ENCODE measurements at places on chromosomes 2 and 18.

- no peak for DNase-seq
Observed at GRCh38 chr2:30522421-30522820, 75.4 kb downstream of the LCLAT1 start.

DNA sequence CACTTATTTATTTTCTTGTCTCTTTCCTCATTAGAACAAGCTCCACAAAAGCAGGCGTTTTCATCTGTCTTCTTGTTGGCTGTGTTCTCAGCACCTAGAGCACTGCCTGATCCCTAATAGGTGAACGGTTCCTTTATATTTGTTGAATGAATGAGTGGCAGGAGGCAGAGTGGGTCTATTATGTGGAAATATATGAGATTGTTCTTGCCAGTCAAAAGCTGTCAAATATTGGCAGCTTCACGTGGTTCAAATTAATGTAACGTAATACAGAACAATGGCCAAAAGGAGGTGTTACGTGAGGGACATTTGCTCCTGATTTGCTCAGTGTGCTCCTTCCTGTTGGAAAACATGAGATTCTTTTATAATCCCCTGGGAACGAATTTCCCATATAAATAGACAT, 8.5 kb upstream of the ARHGAP25 start:
- DNase-seq = no peak

DNA sequence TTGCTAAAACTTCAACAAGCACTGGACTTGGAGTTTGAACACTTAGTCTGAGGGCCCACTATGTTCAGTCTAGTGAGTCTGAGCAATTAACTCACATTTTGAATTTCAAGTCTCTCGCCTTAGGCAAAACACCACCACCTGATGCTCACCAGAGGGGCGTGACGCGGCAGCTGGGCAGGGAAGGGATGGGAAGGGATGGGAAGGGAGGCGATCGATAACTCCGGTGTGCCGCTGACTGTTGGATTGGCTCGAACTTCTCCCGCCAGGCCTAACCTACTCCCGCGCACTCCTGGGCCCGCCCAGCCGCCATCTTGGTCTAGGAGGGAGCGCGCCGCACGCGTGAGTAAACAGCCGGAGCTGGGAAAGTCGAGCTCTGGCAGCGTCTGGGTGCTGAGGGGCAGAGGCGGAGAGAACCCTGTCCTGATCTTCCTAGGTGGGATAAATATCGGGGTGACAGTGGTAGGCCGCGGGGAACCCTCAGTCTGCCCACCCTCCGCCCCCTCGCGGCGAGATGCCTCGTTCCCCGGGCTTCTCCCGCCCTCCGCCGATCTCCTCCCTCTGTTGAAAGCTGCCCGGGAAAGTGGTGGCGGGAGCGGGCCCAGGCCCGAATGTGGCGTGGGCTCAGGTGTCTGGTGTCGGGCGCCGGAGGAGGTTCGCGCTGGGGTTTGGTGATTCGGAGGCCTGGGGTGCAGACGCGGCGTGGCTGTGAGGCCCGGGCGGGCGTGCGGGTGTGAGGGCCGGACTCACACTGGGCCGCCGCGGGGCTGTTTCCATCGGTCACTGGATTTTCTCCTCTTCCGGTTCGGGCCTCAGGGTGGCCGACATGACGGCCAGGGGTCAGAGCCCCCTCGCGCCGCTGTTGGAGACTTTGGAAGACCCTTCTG, at the start of gene RIF1:
TSS of gene RIF1 (plus strand) at position 302 of the 884 bp plus-strand sequence. CDS start at position 824, 522 bp downstream.
- DNase-seq = peak; percentile 62

DNA sequence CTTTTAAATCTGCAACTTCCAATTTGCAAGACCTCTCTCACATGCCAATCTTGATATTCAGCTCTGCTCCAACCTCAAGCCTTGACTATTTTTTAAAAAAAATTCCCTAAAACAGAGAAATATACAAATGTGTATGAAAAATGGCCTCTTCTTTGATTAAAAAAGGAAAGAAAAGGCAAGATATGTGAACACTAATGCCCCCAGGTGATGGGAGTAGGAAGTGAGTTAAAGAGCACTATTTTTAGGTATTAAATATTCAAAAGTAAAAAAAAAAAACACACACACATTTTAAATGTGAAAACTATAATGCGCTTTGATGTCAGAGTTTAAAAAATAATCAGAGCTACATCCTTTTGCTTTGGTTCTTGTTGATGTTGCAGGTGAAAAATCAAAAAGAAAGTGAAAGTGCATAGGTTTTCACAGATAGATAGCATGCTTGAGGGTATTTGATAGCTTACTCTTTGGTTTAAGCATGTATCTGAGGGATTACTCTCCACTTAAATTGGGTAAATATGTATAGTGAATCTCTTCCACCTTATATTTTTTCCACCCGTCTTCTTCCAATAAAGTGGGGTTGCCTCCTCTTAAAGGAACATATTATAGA, 406.0 kb upstream of the POU3F3 start:
- no peak for DNase-seq

DNA sequence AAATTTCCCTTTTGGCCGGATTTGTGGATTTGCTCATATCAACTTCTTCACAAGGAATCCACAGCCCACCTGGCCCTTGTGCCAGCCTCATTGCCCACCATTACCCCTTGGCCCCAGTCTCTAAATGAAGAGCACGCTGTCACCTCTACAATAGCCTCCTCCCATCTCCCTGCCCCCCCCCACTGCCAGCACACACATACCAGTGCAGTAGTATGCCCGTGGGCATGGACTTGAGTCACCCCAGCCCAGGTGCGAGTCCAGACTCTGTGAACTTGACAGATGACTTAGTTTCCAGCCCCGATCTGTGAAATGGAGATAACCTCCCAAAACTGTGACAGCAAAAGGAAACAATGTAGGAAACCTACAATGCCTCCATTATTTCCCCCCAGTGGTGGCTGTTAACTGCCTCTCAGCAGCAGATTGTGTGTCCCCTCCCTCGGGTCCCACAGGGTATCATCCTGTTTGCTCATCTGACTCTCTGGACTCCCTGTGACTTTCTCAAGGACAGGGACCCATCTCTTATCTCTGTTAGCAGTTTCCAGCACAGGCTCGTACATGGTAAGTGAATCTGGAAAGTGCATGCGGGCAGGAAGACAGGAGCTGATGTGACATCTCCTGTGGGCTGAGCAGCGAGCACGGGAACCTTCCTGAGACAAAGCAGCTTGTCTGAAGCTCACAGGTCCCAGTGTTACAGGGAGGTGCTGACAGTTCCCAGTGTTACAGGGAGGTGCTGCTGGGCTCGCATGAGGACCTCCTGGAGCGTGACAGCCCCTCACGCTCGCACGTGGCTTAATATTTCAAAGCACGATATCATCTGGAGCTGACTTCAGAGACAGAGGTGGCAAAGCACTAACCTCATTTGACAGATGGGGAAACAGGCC, 4.2 kb upstream of the TMEM185B start:
- no peak for DNase-seq

DNA sequence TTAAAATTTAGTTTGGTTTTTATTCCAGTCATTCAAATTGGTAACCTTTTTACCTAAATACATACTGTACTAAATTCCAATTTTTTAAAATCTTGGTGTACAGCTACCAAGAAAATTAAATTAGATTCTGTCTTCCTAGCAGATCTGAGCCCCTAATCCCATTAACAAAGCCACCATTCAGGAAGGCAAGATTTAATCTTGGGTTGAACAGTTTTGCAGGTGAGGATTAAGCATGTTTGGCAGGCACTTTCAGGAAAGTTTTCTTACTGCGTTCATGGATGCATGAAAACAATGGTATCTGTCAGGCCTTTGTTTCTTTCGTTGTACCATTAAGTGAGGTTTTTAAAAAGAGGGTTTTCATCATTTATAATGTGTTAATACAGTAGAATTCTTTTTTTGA, 32.8 kb downstream of the ITPRID2 start:
- no peak for DNase-seq

DNA sequence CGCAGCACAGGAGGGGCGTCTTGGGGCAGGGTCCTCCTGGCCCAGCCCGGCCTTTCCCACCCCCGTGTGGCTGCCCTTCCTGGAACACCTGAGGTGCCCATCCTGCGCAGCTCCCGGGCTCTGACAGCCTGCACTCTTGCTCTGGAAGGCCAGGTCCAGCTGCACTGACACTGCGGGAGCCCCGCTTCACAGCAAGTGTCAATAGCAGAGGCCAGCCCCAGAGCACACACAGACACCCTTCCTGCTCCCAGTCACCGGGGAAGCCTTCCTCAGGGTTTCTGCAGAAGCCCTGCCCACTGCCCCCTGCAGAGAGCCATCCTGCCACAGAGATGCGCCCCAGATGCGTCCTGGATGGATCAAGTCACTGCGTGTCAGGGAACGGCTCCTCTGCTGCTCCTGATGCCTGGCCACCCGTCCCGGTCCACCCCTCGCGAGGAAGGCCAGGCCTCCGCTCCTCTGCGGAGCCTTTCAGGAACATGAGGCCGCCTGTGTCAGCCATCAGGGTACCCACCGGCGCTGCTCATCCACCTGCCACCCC, 519.2 kb upstream of the MYT1L start:
- no peak for DNase-seq

- no peak for DNase-seq
Observed at GRCh38 chr2:101830555-101830954, 133.0 kb downstream of the MAP4K4 start.

DNA sequence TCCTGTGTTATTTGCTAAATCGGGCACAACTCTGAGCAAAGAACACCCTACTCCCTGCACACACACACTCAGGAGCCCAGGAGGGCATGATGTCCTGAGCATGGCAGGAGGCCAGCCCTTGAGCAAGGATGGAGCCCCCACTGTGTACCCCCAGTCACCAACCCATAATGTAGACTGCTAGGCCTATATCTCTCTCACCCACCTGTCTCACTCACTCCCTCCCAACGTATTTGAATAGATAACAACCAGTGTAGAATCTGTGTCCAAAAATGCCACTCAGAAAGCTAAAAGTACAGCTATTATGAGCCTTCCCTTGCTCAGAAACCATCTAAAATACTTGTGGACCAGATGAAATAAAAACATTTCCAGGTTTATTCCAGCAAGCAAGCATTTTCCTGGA, 29.3 kb downstream of the MERTK start:
- no peak for DNase-seq

DNA sequence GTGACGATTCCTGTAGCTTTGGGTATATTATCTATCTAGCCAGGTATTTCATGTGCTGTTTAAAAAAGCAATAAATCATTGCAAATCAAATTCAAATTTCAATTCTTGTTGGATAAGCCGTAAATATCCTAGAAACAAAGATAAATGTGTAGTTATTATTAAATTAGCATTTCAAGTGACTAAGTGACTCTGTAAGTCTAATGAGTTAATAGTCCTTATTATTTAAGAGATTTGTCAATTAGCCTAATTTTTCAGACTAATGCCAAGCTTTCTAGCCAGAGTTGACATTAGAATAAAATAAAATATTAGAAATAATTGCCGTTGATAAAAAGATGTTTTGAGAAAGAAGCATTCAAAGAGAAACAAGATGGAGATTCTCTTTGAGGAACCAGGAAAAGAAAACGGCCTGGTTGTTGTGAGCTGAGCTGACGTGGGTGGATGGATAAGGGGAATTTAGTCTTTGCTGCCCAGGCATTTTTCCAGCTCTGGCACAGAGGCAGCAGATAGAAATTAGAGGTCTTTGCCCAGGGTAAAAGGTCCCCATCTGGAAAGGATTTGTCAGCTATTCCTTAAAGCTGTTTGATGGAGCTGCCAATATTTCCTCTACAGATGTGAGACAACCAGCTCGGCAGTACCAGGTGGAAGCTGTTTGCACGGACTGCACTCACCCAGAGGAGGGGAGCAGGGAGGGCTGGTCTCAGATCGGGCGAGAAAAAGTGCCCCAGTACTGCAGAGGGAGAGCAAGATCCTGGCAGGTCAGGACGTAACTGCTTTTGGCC, 117.3 kb upstream of the SEC11C start:
- no peak for DNase-seq

- no peak for DNase-seq
Observed at GRCh38 chr2:29583104-29583503, 338.3 kb downstream of the ALK start.

DNA sequence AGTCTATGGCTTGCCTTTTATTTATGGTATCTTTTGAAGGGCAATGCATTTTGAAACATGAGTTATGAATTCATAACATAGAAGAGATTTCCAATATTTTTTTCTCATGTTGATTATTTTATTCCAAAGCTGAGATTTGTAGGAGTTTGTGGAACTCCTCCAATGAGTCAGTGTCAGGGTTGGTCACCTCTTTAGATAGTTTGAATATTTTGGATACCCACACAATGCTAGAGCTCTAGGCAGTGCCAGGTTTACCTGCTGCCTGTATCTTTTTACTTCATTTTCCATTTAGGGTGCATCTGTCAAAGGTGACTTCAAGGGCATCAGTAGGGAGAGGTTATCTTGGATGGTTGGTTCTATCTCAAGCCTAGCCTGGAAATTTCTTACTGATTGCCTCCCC, 152.7 kb downstream of the CERS6 start:
- DNase-seq = no peak

- no peak for DNase-seq
Observed at GRCh38 chr18:30271716-30272115, 770.8 kb downstream of the DSC3 start.

DNA sequence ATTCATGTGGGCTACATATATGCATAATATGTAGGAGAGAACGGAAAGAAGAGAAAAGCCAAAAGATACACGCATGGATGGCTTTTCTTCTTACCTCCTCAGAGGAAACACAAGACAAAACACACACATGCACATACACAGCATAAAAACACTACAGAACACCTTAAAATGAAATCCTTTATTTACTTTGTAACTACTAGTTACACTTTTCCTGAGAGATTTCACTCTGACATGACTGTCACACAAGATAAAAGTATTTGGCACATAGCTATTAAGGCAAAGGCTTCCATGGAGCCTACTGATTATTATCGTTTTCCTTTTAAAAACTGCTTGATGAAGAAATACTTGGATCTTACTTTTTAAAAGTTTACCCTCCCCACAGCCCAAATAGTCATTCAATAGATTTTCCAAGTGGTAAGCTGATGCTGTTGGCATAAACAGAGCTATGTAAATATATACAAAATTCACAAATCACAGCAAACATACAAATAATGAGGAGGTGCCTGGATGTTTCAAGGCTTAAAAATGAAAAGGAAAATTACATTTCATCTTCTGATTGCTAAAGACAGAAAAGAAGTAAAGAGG, 8.6 kb downstream of the ZEB2 start:
- DNase-seq = no peak

- DNase-seq = no peak
Observed at GRCh38 chr2:10775021-10775780, 37.4 kb downstream of the PDIA6 start.

DNA sequence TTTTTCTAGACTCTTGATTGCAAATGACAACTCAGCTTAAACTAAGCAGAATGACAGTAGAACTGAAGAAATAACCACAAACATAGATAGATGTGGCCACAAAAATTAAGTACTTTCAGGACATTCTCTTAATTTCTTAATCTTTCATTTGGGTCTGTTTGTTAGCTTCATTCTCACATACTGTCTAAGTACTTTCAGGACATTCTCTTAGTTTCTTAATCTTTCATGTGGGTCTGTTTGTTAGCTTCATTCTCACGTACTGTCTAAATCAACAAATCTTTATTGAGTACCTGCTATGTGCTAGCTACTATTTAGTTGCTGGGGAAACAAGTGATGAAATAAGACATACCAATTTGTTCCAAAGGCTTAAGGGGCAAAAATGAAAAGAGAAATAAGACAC, 35.1 kb downstream of the FAM117B start:
- DNase-seq = no peak

- DNase-seq = no peak
Observed at GRCh38 chr2:219967247-219968245, 340.1 kb downstream of the SLC4A3 start.
